ENCODE measurements at places on chromosomes 16 and 17.

- DNase-seq: no peak
These were observed 36.3 kb downstream of the GNA13 start for GRCh38 chr17:65020284-65020683.

DNA sequence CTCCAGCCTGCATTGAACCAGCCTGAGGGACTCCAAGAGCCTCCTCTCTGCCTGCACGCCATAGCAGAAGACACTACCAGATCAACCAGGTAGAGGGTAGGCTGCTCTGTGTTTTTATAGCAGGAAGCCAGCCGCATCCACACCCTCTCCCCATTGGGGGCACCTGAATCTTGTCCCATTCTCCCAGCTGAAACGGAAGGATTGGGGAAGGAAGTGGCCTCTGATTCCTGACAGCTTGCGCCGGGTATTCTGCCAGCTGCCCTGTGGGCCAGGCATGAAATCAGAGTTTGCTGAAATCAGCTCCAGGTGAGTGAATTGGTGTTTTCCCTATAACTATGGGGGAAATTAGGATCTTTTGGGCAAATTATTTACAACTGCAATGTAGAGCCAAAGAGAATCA lies at the start of gene ZP2:
Gene ZP2 (minus strand): TSS at position 89 of the 400 bp plus-strand sequence. CDS start 27 bp downstream, at position 62.
- no peak for DNase-seq

- DNase-seq: no peak
These were observed 38.8 kb downstream of the RPGRIP1L start for GRCh38 chr16:53664724-53665345.

- no peak for DNase-seq
These were observed 12.2 kb upstream of the CBX4 start for GRCh38 chr17:79851461-79851817.

DNA sequence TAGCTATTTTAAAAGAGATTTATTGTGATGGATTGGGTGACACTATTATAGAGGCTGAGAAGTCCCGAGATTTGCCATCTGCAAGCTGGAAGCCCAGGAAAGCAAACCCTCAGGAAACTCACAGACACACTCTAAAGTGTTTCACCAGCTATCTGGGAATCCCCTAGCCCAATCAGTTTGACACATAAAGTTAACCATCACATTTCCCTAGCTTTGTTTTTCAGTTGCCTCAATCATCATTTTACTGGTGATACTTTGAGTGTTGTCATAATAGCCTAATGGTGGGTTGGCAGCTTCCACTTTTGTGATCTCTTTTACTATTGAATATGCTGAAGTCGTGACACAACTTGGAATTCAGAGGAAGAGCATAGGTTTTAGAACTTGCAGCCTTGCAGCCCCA lies 1.8 kb downstream of the SGF29 start:
- DNase-seq: no peak

DNA sequence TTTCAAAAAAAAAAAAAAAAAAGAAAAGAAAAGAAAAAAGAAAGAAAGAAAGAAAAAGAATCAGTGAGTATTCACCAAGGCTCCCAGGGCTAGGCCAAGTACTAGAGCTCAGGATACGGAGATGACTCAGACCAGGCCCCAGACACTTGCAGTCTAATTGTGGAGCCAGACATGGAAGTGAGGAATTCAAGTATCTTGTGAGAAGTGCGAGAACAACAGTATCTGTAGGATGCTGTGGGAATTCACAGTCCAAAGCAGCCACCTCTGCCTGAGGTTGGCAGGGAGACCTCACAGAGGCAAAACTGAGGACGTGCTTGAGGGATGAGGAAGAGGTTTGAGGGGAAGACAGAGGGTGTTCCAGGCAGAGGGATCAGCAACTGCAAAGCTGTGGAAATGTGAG lies 14.0 kb upstream of the ALDOA start:
- DNase-seq: peak; percentile 95

GRCh38 chr16:75107505-75107904 lies 9.1 kb downstream of the LDHD start:
- DNase-seq: no peak

GRCh38 chr17:21549107-21549687 lies 143.1 kb upstream of the KCNJ18 start:
- no peak for DNase-seq

DNA sequence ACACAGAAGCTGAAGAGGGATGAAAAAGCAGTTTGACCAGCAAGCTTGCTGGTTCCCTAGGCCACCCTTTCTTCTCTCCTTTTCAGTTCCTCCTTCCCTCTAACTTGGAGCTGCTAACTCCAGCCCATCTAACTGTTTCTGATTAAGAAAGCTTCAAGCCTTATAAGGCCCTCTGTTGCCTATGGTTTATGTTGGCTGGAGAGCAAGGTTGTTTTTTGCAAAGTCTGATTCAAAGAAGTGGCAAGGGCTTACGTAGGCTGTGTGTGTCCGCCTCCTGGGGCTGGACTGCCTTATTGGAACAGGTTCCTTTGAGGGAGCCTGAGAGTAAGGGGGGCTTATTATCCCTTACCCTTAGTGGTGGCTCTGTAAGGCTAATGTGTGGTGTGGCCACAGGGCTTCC lies 7.1 kb downstream of the AKAP1 start:
- no peak for DNase-seq

- DNase-seq: no peak
These were observed 23.1 kb downstream of the RAB11FIP4 start for GRCh38 chr17:31414550-31414918.

- DNase-seq: no peak
These were observed 14.7 kb downstream of the ALOX15B start for GRCh38 chr17:8053600-8053999.

GRCh38 chr16:24253192-24253591 lies 2.9 kb upstream of the CACNG3 start:
- peak; percentile 73 for DNase-seq

DNA sequence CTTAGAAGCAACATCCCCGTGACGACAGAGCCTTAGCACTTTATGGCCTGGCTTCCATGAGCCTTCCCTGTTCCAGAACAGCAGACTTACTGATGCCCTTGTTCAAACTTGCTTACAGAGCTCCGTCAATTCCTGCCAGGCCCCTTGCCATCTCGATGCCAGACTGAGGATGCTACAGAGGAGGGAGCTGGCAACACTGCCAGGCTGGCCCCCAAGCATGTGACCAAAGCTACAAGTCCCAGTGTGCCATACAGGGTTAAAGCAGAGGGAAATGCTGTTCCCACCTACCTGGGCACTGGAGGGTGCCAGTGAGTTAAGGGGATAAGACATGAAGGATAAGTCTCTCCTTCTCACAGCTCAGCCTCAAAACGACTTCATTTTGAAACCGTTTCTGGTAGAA lies 33.5 kb upstream of the SREBF1 start:
- no peak for DNase-seq

DNA sequence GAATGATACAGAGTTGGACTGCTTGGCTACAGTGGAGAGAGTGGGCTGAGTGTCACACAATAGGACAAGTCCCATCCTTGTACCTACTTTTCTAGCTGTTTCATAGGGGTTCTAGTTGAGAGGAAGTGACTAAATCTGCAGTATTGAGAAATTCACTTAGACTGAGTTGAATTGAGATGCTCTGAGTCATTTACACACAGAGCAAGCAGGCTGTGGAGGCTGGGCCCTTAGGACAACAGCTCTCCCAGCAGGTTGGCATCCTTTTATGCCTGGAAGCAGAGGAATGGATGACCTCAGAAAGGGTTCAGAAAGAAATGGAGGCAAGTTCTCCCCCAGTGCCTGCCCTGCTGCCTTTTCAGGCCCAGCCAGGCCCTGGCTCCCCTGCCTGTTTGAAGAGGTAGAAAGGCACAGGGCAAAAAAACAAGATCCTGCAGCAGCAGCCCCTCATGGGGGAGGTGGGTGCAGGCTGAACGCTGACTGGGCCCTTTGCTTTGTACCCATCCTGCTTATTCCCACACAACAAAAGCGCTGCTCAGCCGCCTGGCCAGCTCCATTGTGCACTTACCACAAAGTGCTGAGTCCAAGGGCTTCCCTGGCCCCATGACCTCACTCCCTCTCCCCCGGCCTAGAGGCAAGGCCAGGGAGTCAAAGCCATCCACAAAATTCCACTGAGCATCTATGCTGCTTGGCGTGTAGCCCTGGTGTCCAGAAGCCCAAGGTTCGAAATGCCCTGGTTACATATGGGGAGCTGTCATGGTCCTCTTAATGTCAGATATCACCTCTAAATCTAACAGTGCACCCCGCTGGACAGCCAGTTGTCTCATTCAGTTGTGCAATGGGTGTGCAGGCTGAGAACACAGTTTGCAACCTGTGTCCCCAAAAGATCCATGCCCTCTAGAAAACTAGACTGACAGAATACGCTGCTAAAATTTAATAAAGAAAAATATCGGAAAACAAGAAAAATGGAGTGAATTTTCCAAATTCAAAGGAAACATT lies 5.4 kb upstream of the CRYBA1 start:
- DNase-seq: peak; percentile 96

GRCh38 chr17:36463916-36464764 lies 22.3 kb upstream of the ZNHIT3 start:
- peak; percentile 99 for DNase-seq

GRCh38 chr17:37693328-37693727 lies 50.1 kb upstream of the DDX52 start:
- no peak for DNase-seq

- no peak for DNase-seq
These were observed 23.1 kb upstream of the TMEM97 start for GRCh38 chr17:28295677-28296578.

GRCh38 chr17:37796076-37796475 lies 51.2 kb upstream of the HNF1B start:
- DNase-seq: peak; percentile 83

DNA sequence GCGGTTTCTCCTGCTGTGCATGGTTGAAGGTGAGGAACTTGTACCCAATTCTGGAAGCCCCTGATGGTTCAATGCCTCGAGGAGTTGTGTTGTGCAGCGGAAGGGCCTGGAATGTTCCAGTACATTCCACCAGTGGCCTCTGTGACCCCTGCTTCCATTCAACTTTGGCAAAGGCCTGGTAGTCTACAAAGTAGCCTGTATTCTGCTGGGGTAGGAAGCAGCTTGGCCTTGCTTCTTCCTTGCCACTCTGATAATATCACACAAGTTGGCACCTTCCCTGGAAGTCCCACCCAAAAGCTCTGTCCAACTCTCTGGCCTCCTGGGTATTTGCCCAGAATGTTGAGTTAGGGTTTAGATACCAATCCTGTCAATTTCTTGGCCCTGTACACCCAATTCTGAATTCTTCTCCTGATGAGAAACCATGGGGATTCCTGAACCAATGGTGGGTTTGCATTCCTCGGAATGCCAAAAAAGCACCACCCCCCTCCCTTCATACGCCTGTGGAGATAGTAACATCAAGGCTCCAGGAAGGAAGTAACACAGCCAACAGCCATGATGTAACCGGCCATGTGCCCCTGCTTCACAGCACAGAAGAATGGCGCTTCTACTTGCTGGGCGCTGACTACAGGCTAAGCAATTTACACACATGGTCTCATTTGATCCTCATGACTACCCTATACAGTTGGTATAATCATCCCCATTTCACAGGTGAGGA lies 11.8 kb upstream of the FAM117A start:
- DNase-seq: peak; percentile 74

- DNase-seq: no peak
These were observed 33.4 kb downstream of the CBLN1 start for GRCh38 chr16:49248227-49248626.

DNA sequence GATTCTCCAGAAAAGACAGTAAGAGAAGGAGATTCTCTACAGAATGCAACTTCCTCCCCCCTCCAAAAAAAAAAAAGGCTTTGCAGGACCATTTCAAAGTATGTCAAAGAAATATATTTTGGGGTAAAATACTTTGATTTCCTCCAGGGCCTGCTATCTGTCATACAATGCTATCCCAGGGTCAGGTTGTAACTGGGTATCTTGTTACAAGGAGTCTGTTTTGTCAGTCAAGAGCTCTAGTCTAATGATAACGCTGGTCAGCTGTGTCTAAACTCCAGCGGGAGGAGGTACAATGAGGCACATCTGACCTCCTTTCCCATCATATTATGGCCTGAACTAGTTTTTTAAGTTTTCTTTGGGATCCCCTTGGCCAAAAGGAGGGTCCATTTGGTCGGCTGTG lies 408.4 kb upstream of the CDH5 start:
- DNase-seq: no peak

DNA sequence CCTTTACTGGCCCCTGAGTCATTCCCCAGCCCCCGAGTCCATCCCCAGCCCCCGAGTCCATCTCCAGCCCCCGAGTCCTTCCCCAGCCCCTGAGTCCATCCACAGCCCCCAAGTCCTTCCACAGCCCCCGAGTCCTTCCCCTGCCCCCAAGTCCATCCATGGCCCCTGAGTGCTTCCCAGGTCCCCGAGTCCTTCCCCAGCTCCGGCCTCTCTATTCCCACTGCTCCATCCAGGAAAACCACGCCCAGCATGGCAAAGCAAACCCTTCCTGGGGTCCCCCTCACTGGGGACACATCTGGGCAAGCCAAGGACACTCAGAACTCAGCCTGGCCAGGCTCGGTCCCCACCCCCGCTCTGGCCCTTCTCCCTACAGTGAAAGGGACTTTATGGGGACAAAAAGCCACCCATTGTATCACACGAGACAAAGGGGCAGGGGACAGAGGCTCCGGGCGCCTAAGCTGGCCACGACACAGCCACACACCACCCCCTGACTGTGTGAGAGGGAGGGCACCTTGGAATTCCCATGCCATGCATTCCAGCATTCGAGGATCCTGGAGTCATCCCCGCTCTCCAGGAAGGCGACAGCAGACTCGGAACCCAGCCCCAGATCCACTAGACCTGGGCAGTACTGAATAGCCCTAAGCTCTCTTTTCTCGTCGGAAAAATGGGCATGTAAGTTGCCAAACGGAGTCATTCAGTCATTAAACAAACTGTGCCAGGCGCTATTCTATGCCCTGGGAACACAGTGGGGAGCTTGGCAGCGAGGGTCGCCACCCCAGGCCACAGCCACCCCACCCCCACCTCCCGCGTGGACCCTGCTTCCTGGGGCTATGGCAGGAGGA lies 14.0 kb downstream of the PLLP start:
- DNase-seq: peak; percentile 68

- peak; percentile 83 for DNase-seq
These were observed 161.8 kb downstream of the RPTOR start for GRCh38 chr17:80706463-80706867.

DNA sequence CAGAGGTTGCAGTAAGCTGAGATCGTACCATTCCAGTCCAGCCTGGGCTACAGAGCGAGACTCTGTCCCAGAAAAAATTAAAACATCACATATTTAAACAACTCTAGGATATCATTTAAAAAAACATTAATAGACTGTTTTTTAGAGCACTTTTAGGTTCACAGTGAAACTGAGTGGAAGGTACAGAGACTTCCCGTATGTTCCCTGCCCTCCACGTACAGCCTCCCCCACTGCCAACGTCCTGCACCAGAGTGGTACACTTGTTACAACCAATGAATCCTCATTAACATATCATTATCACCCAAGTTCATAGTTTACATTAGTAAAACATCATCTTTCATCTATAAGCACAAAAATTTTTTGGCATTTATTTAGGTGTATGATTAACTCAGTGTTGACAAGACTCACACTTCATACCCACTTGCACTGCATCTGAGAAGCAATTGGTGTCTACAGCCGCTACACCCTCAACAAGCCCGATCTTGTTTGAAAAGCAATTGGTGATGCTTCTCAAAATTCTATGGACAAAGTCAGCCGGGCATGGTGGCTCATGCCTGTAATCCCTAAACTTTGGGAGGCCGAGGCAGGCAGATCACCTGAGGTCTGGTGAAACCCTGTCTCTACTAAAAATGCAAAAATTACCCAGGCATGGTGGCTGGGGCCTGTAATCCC lies 39.9 kb upstream of the STH start:
- no peak for DNase-seq
